Stimulated activated CD4-positive, alpha-beta T cell treated with anti-CD3 and anti-CD28 coated beads, Interleukin-4, amount 100 ng/mL, for 4 hours (primary cell): ENCODE measurements at places on chromosomes 6 and 20.

DNA sequence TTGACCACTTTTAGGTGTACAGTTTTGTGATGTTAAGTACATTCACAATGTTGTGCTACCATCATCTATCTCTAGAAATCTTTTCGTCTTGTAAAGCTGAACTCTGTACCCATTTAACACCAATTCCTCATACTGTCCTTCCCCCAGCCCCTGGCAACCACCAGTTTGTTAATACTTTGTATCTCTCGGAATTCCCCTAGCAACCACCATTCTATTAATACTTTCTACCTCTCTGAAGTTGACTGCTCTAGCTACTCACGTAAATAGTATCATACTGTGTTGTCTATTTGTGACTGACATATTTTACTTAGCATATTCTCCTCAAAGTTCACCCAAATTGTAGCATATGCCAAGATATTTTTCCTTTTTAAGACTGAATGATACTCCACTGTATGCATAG, 82.3 kb upstream of the CLDN20 start:
- DNase-seq = no peak

GRCh38 chr20:2385026-2385425, 4.3 kb downstream of the TGM6 start:
- no peak for DNase-seq

DNA sequence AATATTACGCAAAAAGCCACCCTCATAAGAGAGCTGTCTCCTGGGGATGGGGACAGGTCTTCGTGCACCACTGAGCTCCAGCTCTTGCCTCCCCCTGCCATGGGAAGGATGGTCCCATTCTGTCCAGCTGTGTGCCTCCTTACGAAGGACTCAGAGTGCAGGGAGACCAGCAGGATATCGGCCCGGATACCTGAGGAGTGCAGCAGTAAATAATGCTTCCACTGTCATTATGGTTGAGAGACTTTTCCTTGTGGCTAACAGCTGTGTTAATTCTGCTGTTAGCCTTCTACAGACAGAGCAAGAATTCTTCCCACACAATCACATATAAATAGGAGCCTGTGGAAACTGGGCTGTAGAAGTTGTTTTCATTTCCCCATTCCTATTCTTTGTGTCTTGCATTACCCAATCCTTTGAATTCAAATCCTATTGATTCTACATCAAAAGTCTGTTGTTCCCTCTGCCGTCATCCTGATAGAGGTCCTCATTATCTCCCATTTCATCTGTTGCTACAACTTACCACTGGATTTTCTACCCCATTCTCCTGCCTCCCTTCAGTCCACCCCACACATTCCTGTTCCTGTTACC, 364.6 kb upstream of the SOX4 start:
- DNase-seq = no peak

- DNase-seq = no peak
Measured at GRCh38 chr20:38202982-38203293, 37.9 kb upstream of the TGM2 start.

- no peak for DNase-seq
Measured at GRCh38 chr6:166693880-166694279, 66.8 kb upstream of the RPS6KA2 start.
